ENCODE measurements at places on chromosomes 12 and 14.

DNA sequence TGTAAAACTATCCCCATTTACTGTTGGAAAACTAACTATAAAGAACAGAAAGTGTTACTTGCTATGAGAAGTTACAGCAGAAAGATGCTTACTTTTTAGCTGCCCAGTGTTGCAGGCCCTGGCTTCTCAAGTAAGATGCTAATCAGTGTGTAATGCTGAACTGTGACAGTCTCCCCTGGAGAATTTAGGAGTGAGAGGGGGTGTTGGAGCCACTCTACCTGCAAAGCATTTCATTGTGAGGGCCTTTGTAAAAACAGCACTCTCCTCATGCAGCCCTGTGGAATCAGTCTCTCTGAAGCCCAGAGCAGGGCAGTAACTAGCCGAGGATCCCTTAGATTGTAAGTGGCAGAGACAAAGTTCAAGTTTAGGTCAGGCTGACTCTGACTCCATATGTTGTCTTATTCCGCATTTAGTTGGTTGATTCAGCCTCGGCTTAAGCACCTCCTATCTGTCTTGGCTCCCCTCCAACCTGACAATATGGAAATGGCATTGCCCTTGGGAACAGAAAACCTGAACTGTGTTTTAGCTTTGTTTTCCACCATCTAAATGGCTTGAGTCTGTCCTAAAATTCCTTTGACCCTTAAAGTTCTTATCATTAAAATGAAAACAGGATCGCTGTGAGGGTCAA is 141.3 kb downstream of the PRKCH start:
- DNase-seq = no peak

DNA sequence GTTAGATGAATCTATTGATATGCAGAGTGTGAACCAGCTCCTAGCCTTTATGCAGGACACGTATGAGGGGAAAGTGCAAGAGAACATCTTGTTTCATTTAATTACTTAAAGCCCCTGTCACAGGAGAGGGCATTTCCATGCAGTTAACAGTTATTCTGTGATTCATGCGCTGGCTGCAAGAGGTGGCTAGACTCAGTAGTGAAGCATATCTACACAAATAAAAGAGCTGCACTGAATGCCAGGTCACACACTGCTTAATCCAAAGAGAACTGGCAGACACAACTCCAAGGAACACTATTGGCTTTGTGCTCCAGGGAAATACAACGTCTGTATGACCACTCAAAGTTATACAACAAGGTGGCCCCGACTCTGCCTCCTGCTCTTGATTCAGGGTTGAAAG is 394.1 kb downstream of the C12orf75 start:
- DNase-seq = no peak

DNA sequence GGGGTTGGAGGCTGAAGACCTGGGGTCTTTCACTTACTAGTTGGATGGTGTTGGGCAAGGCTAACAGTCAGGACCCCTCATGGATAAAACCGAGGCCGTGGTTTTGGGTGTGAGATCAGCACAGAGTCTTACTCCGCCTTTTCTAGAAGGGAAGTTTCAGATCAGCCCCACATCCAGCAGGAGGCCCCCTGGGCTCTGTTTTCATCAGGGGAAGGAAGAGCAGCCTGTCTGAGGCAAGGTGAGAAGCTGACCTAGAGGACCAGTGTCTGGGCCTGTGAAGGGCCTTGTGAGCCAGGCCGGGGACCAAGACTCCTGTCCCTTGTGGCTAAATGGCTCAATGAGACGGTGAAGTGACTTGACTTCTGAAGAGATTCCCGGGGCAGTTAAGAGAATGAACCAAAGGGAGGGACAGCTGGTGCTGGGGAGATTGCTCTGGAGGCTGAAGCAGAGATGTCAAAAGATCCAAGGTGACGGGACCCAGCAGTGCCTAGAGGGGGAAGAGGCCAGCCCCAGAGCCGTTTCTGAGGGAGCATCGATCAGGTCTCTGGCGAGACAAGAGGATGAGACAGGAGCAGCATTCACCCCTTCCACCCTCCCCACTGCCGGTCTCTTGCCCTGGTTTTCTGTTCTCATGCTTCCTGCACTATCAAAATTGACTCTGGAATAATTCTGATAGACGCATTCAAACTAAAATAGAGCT is 40.1 kb upstream of the TSPAN9 start:
- DNase-seq = no peak

DNA sequence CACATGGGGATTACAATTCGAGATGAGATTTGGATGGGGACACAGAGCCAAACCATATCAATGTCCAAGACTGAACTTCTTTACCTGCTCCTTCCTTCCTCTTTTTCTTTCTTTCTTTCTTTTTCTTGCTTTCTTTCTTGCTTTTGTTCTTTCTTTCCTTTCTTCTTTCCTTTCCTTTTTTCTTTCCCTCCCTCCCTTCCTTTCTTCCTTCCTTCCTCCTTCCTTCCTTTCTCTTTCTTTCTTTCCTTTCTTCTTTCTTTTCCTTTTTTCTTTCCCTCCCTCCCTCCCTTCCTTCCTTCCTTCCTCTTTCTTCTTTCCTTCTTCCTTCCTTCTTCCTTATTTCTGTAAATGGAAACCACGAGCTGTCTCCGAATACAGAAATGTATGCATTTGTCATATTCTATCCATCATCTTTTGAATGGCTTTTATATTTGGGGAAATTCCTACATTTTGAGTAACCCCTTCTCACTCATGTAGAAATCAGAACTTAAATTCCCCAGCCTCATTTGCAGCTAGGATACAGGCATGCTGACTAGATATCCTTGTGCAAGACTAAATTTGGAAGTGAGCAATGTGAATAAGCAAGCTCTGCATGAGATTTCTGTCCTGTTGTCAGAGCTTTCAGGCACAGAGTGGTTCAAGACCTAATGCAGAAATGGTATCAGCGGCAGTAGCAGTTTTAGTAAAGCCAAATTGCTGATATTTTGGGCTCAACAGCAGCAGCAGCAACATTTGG is 11.5 kb downstream of the GPR33 start:
- no peak for DNase-seq

DNA sequence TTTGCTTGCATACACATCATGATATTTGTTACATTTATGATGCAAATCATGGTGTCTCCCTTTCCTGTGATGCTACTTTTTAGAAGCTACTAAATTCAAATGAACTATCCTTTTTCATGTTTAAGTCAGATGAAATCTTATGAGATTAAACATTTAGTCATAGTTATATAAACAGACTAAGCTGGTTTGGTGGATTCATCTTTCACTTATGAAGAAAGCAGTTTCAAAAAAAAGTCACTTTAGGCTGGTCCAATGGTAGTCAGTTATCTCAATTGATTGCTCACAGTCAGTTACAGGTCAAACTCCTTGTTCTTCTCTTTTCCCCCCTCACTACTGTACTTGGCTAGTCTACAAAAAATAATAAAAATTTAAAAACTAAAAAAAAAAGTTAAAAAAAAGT is 19.7 kb downstream of the SYCP3 start:
- no peak for DNase-seq

DNA sequence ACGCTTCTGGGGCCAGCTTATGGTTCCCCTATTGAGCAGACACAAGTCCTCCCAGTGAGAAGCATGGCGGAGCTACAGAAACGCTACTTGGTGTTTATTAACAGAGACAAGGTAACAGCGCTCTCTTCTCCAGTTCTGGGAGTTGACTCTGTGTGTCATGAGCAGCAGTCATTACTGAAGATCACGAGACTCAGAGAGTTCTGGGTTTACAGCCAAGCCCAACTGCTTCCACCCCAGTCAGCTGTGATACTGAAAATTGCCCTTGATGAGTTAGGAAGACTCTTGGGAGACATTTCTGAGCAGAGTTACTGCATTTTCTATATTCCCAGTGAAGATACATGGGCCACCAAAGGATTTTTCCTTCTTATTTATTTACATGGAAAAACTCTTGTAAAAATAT is 48.6 kb downstream of the CFAP251 start:
- DNase-seq = no peak

DNA sequence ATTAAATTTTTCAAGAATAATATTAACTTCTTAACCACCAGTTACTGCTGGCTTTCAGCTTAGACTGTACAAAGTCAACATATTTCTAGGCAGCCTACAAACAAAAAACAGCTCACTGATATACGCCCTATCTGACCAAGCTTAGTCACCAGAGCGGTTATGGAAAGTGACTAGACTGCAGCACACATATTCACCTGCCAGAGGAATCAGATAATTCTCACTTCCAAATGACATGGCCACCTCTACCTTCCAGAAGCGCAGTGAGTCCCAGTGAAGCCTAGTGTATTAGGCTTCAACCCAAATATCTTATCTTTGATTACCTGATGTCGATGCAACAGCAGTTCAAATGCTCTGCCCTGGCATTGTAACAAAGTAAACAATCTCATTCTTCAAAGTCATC is 8.5 kb downstream of the STXBP6 start:
- no peak for DNase-seq

- no peak for DNase-seq
Measured at GRCh38 chr14:49928015-49928414, 35.1 kb downstream of the ARF6 start.

- no peak for DNase-seq
Measured at GRCh38 chr12:108635997-108636808, 2.5 kb upstream of the SELPLG start.

GRCh38 chr12:88579161-88579517 is 1.1 kb downstream of the KITLG start:
- DNase-seq = no peak

DNA sequence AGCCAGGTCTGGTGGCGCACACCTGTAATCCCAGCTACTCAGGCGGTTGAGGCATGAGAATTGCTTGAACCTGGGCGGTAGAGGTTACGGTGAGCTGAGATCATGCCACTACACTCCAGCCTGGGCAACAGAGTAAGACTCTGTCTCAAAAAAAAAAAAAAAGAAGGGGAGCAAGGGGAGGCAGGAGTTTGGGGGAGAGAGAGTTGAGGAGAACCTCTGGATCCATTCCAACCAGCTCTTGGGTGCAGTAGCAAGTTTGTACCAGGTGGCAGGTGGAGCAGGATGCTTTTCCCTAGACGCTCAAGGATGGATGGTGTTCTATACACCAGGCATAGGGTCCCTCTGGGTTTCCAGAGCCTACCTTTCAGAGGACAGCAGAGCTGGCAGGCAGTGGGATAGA is 1.9 kb downstream of the NFE2 start:
- no peak for DNase-seq

DNA sequence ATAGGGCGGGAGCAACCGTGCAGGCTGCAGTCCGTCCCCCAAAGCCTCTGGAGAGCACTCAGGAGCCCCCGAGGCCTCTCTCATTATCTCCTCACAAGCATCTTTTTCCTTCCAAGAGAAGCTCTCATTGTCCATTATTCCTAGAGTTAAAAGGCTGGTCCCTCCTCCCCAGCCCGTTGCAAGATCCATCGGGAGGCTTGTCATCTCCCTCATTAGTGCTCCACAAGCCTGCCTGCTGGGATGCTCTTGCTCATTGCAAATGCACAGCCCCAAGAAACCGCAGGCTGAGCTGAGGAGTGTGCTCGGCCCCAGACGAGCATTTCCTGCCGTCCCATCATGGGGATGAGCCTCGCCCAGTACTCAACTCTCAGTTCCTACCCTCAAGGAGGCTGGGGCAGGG is 23.3 kb downstream of the NUAK1 start:
- no peak for DNase-seq

- no peak for DNase-seq
Measured at GRCh38 chr12:110426406-110426805, 22.9 kb upstream of the ANAPC7 start.

DNA sequence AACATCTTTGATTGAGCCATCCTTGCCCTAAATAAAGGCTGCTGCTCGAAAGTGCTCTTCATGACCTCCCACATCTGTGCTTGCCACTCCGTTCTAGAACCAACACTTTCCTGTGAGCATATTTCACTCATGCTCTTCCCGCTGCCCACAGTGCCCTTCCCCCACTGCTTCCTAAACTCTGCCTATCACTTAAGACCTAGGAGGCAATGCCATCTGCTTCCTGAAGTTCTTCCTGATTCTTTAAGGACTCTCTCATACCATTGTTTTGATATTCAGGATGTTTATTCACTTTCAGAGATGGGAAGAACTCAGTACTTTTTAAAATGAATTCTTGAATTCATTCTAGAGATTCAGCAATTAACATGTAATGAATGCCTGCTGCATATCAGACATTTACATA is 49.9 kb downstream of the ZFYVE21 start:
- no peak for DNase-seq

DNA sequence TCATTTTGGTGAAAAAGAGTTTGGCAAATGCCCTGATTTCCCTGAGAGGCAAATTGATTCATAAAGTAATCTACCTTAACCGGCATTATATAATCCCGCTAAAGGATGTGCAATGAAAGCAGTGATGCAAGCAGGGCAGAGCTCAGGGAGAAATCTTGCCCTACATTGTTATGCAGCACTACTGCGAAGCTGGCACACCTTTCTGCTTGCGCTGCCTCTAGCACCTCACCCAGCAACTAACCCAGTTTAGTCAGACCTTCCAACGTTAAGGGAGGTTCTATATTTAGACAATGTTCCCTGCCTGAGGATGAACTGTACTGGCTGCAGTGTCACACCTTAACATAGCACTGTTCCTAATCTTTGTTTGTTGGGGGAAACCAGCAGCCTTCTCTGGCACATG is 60.8 kb upstream of the CCDC196 start:
- no peak for DNase-seq

DNA sequence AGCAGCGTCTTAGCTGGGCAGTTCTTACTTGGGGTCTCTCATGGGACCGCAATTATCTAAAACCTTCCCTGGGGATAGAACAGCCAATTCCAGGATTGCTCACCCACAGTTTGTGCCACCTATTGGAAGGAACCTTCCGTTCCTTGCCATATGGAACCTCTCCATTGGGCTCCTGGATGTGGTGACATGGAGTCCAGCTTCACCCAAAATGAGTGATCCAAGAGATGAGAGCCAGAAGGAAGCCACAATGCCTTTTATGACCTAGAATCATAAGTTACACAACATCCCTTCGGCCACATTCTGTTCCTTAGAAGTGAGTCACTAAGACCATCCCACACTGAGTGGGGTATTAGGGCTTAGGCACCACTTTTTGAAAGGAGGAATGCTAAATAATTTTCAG is 164.4 kb downstream of the FBXL14 start:
- no peak for DNase-seq

DNA sequence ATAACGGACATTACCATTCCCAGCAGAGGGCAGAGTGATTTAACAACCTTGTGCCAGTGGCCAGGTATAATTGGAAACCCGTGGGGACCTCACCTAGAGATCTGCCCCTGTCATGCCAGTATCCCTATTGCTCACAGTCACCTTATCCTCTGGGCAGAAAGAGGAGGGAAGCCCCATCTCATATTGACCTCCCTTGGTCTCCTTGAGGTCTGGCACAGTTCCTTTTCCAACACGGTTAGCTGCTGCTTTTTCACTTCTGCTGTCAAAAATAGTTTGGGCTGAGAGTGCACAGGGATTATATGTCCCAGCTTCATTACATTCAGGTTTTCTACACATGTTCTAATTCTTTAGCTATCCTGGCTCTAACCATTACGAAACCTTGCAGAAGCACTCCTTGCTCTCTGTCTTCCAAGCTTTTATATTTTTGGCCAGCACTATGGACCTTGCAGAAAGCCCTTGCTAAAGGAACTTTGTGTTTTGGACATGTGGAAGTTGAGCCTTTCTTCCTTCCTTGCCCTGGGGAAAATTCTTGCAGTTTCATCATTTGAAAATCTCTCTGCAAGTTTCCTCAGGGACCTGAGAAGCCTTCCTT is 111.7 kb upstream of the MIS18BP1 start:
- no peak for DNase-seq

Measured in stimulated activated CD8-positive, alpha-beta memory T cell treated with anti-CD3 and anti-CD28 coated beads, Interleukin-4, amount 100 ng/mL, for 4 hours (primary cell).